ENCODE measurements at places on chromosomes 11 and 22.

DNA sequence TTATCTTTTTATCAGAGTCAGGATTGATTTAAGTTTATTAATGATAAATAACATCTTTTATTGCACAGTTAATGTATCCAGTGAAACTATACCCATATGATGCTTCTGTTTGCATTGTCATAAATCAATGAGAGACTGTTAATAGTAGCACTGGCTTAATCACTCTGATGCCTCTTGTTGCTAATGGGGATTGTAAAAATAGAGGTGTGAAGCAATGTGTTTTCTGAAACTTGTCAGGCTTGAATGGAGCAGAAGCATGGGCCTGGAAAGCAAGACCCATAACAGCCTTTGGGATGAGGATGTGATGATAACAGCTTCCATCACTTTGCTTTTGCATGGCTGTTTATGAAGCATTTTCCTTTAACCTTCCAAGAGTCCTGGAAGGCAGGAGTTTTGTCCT, 319.7 kb downstream of the DDX10 start:
- DNase-seq, result no peak

GRCh38 chr22:35726933-35727332, 9.3 kb downstream of the APOL5 start:
- DNase-seq, result no peak

- no peak for DNase-seq
Observed at GRCh38 chr11:844693-845644, 2.3 kb downstream of the TSPAN4 start.

DNA sequence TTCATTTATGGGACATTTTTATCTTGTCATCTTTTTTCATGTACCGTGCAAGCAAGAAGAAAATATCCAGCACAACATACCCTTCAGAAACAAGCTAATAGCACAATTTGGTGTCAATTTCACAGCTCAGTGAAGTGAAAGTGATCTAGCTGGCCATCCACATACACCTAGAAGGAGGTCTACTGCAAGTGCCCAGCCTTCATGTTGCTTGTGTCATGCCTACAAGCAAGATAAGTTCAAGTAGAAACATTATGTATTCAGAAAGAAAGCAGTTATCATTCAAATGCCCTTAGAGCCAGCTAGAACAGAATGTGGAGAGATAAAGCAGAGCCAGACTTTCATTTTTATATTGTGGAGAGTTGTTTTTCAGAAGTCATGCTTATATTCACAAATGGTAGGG, 325.7 kb upstream of the PITPNB start:
- DNase-seq, result no peak

- DNase-seq, result no peak
Observed at GRCh38 chr11:102630598-102631448, 5.7 kb upstream of the MMP20 start.

DNA sequence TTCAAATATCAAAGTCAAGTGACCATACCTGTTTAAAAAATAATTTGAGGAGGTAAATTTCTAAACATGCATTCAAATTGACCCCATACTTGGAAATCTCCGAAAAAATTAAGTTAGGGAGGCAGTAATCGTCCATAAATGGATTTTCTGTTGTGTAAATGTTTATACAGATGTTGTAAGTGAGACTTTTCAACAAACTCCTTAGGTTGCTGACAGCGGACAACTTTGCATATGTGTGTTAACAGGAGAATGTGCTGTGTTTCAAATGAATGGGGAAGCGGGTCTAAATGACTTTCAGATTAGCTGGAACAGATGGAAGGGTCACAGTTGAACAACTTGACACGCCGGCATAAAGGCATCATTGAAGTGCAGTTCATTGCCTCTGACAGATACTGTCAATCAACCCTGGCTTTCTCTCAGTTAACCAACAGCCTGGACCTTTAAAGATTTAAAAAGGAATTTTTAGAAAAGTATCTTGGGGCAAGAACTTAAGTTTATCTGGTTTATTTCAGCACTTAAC, 98.2 kb upstream of the DBX1 start:
- DNase-seq, result no peak

- no peak for DNase-seq
Observed at GRCh38 chr11:17779861-17780594, 45.4 kb downstream of the KCNC1 start.

GRCh38 chr11:84673753-84674152, 953.4 kb downstream of the DLG2 start:
- no peak for DNase-seq

DNA sequence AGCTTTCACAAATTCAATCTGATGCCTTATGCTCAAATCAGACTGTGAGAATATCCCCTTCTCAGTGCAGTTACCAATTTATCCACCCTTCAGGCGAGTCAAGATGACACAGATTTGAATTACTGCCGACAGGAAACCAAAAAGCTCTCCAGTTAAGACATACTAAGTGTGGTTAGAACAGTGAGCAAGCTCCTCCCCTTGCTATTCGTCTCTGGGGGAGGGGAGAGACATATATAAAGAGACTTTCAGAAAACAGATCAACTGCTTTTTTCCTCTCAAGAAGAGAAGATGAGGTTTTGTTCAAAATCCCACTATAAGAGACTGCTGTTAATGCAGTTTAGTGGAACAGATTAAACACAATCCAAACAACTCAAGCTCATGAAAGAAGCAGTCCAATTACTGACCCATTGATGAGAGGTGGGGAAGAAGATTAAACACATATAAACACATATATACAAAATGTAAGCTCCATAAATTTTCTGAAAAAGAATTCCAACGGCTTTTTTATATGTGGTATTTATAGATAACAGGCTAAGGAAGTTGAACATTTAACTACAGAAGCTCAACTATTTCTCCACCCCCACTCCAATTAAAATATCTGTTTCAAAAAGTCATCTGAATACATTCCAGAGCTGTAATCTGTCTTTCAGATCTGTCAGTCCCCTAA, 102.7 kb downstream of the MRTFA start:
- DNase-seq, result peak; percentile 43

GRCh38 chr11:111253630-111254029, 8.1 kb downstream of the POU2AF2 start:
- no peak for DNase-seq

DNA sequence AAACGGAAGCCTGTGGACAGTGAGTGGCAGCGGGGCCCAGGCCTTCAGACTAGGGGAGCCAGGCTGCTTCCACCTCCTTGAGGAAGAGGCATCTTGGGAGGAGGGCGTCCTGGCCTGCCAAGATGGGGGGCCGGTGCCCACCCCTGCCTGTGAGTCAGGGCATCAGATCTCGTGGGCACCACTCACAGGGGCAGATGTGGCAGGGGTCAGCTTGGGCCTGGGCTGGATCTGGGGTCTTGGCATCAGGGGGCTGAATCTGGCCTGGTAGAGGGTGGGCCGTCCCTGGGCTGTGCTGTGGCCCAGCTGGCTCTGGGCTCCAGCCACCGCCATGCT, 24.1 kb upstream of the TH start:
- no peak for DNase-seq

DNA sequence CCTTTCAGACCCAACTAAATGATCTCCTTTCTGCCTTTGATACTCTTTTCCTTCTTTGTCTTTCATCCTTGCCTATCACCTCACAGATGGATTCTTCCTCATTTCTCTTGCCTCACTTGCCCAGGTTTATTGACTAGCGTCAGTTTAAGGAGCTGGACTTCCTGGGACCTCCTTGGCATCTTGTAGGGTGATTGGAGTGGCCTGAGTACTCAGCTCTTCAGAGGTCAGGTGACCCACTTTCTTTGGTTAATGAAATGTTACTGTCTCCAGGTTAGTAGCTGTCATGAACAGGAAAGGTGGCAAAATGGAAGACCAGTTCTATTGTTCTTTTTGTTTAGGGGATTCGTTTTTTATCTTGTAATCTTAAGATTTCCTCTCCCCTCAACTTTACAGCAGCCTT, 4.6 kb upstream of the BACE1-AS start:
- no peak for DNase-seq

DNA sequence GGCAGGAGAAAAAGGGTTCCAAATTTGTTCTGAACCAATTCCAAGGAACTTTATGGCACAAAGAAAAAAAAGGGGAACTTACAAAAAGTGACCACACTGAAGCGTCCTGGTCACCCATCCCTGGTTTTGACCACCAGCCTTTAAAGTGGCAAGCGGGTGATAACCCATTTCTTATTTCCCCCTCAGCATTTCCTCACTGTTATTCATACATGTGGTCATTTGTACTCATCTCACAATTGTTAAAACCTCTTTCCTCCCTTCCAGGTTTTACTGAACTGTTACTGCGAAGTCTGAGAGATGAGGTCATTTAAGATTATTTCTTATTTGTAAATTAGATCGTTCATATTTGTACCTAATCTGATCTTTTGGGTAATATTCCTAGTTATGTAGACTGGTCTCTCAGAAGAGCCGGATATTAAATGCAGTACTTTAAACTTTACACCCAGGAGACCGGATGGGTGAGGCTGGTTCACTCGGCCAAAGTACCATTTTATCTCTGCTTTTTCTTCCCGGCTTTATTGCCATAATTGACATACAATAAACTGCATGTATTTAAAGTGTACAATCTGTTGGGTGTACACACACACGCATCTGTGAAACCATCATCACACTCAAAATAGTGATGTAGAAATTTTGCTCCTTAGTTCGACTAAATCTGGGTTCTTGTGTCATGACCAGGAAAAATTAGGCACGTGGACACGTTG, 47.0 kb downstream of the CDPF1 start:
- DNase-seq, result no peak

DNA sequence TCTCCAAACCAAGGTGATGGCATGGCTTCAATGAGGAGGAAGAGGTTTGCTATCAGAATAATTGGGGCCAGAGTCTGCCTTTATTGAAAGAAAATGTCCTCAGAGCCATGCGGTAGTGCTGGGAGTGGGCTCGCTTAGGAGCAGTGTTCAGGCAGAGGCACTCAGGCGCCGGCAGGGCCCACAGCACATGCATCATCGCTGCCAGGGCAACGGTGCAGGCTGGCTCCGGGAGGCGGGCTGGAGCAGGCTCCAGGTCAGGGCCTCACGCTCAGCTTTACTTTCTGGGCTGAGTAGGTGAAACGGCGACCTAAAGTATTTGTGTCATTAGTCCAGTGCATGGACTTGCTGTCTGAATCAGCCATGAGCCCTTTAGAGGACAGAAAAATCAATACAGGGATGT, 169.9 kb upstream of the CCDC90B start:
- no peak for DNase-seq

DNA sequence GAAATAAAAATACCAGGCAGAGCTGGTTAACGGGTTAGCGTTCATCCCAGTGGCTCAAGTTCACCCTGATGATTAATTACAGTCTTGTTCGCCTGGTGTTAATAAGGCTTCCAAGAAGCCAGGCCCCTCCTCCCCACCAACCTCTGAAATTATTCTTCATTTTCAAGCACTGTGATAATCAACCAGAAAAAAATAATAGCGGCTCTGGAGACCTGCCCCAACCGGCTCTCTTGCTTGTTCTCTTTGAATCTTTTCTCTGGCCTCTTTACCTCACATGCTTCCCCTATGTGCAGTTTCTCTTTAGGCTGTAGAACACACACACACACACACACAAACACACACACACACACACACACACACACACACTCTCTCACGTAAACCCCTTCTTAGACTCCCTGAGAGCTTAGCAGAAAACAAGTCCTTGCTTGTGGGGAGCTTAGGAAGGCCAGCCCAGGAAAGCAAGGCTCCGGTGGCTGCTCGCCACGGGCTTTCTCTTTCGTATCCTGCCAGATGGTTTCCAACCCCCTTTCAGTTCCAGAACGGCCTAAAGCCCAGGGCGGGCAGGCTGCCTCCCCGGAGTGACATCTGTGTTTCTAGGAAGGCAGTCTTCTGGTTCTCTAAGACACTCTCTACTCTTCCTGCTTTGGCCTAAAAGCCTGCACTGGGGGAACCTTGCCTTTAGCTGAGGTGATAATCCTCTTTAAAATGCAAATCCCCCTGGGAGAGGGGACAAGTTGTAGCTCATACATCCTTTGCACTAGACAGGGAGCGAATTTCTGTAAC, 106.4 kb upstream of the SESN3 start:
- DNase-seq, result no peak

DNA sequence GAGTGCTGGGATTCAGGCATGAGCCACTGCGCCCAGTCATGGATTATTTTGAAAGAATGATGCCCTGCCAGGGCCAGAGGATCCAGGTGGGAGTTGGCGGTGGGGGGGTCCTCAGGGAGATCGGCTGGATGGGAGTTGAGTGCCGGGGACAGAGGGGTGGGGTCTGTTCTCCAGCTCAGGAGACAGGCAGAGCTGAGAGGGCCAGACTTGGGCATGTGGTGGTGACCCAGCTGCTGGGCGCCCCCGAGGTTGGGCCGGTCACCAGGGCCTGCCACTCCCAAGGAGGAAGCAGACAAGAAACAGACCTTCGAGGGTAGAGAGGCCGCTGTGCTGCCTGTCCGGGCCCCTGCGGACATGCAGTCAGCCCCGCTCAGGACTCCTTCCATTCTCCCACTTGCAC, 11.8 kb upstream of the PRODH start:
- DNase-seq, result no peak

DNA sequence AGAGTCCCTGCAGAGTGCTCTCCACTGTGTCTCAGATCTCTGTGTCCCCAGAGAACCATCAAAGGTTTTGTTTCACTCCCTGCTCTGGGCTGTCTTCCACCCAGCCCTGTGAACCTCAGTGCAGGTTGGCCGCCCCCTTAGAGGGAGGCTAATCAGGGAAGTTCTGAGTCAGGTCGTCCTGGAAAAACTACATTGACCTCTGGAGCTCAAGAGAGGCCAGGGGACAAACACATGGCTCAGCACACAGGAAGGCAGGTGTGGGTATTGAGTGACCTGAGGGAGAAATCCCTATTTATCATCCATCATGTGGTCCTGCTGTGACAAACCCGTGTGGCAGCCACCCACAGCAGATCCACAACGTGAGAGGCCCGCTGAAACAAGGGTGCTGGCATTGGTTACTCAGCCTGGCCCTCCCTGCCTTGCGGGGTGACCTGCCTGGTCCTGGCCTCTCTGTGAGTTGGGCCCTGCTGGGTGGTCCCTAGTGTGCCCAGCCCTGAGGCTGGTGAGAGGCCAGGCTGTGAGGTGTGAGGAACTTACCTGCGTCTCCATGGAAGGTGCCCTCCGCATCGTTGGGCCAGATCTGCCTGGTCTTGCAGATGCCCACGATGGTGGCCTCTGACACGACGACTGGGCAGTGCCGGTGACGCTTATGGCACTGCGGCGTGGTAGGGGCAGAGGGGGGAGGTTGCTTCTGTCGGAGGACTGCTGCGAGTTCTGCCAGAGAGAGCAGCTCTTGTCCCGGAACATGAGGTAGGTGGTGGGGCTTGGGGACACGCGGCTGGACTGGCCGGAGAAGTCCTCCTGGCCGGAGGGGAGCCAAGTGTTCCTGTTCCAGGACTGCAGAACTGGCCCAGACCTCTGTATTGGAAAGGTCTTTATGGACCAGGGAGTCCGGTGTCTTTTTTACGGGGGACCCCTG, 669 bp upstream of the BCR start:
- DNase-seq, result no peak

All from T-helper 22 cell (primary cell).